ENCODE measurements at places on chromosomes 16 and 17.

- DNase-seq, result no peak
Observed at GRCh38 chr16:86457501-86458148, 52.7 kb upstream of the FOXF1 start.

DNA sequence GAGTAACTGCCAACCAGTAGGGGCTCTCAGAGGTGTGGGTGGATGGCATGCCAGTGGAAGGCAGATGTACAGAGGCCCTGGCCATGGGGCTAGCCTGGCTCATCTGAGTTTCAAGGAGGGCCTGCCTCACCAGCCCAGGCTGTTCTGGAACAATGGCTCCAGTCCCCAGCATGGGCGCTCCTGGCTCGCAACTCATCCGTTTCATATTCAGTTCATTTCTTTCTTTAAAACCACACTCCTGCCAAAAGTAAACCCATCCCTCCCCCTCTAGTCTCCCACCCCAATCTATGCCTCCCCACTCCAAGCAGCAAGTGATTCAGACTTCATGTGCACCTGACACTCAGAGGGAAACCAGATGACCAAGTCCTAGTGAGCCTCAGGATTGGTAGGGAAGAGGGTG lies 2.4 kb downstream of the CCL13 start:
- no peak for DNase-seq

DNA sequence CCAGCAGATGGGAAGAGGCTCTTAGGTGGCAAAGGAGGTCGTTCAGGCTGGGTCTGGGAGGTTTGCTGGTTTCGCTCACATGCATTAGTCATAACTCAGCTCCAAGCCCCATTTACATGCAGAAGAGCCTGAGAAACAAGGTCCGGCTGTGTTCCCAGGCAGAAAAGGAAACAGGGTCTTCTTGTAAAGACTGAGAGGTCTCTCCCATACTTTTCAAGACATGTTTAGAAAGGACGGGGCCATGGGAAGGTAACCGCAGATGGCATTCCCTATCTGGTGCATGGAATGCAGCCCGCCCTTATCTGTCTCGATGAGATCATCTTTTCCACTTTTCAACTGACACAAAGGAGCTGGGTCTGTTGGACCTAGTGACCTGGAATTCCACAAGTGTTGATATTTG lies 389.0 kb upstream of the CDH11 start:
- no peak for DNase-seq

- no peak for DNase-seq
Observed at GRCh38 chr16:931171-931570, 39.6 kb downstream of the LMF1 start.

- no peak for DNase-seq
Observed at GRCh38 chr17:37844158-37844976, 79.8 kb upstream of the TBC1D3K start.

DNA sequence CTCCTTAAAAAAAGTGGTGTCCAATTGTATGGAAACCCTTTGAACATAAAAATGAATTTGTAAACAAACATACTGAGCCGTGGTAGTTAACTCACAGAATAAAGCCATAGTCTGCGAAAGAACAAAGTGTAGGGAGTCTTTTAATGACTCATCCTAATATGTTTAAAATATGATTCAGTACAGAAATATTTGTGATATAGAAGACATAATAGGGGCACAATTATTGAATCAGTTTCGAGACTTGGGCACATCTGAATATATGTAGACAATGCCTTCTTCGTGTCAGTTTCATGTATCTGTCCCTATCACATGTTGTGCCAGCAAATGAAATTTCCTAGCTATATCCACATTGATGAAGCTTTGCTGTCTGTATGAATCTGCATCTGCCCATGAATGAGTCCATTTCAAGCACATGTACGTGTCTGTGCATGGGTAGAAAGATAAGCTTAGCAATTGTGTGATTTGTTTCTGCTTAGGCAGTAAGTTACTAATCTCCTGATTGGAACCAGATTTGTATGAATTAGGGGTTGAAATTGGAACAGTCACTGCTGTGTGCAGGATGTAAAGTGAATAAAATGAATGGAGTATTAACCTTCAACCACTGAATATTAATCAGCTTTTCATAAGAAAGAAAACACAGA lies 112.5 kb upstream of the SOX9 start:
- no peak for DNase-seq

- no peak for DNase-seq
Observed at GRCh38 chr16:3460121-3460520, 16.6 kb downstream of the NAA60 start.
